Hematopoietic multipotent progenitor cell (in vitro differentiated cells): ENCODE measurements at places on chromosomes 16 and 17.

- no peak for DNase-seq
Observed at GRCh38 chr16:60031740-60032139, 1297.6 kb upstream of the GOT2 start.

DNA sequence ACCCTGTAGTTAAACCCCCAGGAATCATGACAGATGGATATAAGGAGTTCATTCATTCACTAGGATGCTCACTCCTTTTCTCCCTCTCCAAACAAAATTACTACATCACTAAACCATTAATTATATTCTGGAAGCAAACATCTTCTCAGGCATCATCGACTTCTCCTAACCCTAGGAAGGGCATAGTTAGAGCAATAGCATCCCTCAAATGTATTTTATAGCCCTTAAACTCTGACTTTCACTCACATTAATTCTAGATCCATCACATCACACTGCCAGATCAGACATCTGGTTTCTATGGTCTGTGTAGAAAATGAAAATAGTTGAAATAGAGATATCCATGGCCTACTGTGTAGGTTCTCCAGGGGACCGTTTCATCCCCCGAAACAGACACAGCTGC, 143.9 kb downstream of the HS3ST3A1 start:
- DNase-seq, result no peak

DNA sequence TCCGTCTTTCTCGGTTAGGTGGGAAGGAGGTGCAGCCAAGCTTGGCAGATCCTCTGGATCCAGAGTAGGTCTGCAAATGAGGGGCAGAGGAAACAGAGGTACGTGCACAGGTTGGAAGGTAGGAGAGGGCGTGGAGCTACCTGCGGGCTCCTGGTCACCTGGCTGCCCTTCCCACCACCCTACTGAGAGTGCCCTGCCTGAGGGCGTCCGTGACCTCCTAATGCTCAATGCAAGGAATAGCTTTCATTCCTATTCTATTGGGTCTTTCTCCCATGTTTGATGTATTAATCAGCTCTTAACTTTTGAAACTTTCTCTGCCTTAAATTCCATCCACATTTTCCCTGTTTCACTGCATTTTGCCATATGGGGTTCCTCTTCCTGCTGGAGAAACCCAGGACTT, 44.6 kb downstream of the MYH13 start:
- no peak for DNase-seq

- no peak for DNase-seq
Observed at GRCh38 chr16:23847948-23848347, 12.2 kb downstream of the PRKCB start.
